ENCODE measurements at places on chromosomes 3 and 15. TPM values are rescaled to one million over a fixed set of nuclear protein-coding genes. Genes with fewer than 3 reads are reported as not detected.

The SLC12A1 gene
- not detected for total RNA-seq

The MAP1A gene
- total RNA-seq: 1.8 TPM

- no peak for DNase-seq
These were observed 139.1 kb downstream of the LSAMP start for GRCh38 chr3:116306149-116306548.

- DNase-seq: no peak
These were observed 93.4 kb downstream of the CHCHD4 start for GRCh38 chr3:14031271-14031670.

- peak; percentile 84 for DNase-seq
These were observed 70.7 kb upstream of the ABHD2 start for GRCh38 chr15:89017370-89018066.

DNA sequence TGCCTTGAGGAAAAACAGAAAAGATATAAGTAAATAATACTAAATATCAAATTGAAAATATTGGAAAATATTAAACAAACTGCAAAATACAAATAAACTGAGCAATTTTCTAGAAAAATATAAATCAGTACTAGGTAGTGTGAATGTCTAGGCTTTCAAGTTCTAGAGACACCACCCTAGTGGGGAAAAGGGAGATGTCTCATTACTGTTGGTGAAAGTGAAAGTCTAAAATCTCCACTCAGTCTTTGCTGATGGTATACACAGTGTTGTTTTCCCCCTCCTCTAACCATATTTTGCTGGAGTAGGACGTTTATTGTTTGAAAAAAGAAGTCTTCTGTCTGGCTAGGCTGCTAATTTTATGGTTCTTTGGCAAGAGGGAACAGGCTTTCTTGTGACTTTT is 1368.9 kb downstream of the OTOL1 start:
- no peak for DNase-seq

GRCh38 chr3:62479326-62479725 is 106.0 kb upstream of the FEZF2 start:
- DNase-seq: no peak

- DNase-seq: no peak
These were observed 3.1 kb upstream of the USP19 start for GRCh38 chr3:49123687-49124086.

DNA sequence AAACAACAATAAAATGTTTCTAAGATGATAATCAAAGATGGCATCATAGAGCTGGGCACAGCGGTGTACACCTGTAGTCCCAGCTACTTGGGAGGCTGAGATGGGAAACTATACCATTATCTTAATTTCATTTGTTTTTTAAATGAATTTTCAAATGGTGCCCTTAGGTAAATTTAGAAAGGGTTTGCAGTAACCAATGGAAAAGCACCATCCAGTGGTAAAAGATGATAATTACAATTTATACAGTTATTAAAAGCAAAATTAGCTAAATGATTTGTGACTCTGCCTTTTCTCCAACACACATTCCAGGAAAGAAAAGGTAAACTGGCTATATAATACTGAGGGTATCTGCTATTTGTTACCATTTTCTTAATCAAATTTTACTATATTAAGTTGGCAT is 14.4 kb upstream of the ANKRD28 start:
- no peak for DNase-seq

- DNase-seq: no peak
These were observed 219.8 kb downstream of the ROBO2 start for GRCh38 chr3:77259694-77260093.
